ENCODE measurements at places on chromosomes 1 and 21.

DNA sequence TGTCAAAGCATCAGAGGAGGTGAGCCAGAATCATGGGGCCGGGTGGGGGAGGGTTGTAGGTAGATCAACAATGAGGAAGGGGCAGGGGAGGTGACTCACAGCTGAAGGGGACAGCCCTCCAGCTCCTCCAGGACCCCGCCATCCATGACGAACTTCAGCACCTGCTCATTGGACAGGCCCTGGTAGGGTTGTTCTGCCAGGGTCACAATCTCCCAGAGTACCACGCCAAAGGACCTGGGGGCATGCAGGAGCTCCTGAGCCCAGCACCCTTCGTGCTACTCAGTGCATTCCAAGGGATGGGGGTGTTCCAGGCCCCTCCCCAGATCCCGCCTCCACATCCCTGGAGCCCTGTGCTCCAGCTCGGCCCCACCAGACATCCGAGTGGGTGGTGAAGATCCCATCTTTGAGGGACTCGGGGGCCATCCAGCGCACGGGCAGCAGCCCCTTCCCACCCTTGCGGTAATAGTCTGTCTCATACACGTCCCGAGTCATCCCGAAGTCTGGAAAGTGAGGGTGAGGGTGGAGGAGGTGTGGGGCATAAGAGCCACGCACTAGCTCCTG, 17.5 kb downstream of the INSRR start:
- no peak for DNase-seq

DNA sequence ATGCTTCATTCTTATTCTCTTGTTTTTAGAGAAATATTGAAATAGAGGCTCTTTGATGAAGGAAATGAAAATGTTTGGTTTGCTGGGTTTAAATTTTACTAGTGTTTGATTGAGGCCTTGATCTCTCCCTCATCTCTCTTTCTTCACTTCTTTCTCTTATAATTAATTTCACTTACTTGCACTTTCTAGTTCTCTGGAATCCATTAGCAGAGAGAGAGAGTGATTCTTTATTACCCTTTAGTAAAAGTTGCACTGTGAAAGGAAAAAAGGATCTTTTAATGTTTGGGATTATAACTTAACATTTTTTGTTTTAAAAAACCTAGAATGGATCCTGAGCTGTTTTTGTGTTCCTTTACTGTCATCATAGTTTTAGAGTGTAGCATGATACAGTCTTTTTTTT, 12.2 kb downstream of the RPRD2 start:
- DNase-seq, result no peak

DNA sequence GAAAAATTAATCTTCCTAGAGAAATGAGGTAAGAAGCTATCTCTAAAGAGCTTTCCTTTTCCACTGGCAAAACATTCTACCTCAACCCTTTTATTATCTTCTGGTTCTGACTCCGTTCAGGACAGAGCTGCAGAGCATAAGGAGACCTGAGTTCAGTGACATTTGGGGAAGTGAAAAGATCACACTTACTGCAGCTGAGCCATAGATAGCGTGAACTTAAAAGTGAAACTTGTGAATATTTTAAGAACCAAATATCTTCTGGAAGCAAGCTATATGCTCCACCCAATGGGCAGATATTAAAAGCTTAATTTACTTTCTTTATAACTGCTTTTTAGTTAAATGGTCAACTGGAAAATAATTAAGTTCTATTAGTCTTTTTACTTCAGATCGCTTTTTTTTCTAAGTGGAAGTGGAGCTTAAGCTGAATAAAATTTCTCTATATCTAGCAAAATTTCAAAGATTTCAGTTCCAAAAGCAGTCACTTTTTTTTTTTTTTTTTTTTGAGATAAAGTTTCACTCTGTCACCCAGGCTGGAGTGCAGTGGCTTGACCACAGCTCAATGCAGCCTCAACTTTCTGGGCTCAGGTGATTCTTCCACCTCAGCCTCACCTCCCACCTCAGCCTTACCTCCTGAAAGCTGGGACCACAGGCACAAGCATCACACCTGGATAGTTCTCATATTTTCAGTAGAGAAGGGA, 11.9 kb downstream of the PTPN22 start:
- DNase-seq, result peak; percentile 20

- DNase-seq, result no peak
These were observed 39.9 kb downstream of the ATF3 start for GRCh38 chr1:212648431-212648830.

GRCh38 chr1:29964718-29965533, 728.6 kb downstream of the PTPRU start:
- DNase-seq, result no peak

- no peak for DNase-seq
These were observed 275.9 kb upstream of the SNX7 start for GRCh38 chr1:98385652-98386051.
